ENCODE measurements at places on chromosomes 4 and X.

DNA sequence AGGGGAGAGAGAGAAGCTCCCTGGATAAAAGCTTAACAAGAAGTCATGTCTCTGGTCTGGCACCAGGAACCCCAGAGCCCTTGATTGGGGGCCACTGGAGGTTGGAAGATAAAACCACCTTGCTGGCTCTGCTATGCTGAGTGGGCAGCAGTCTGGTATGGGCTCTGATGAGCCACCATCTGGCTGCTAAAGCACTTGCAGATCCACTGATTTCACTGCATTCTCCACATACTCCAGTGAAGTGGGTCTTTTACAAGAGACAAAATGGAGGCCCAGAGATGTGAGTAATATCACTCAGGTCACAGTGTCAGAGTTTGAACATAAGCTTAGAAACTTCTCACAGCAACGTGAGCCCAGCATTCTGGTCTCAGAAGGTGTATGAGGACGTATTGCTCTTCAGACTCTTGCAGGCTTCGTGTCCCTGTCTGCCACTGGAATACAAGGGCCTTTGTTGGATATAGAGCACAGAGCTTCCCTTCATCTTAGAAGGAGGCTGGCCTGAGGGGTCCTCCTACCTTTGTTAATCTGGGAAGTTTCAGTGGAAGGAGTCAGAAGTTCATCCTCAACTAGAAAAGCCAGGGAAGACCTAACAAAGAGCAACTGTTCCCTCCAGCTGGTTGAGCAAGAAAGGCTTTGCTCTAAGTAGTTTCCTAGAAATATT is 11.8 kb downstream of the CLDN2 start:
- DNase-seq = no peak

GRCh38 chr4:147310312-147310711 is 170.6 kb upstream of the EDNRA start:
- no peak for DNase-seq

- no peak for DNase-seq
Measured at GRCh38 chr4:148074462-148074861, 342.6 kb downstream of the ARHGAP10 start.

DNA sequence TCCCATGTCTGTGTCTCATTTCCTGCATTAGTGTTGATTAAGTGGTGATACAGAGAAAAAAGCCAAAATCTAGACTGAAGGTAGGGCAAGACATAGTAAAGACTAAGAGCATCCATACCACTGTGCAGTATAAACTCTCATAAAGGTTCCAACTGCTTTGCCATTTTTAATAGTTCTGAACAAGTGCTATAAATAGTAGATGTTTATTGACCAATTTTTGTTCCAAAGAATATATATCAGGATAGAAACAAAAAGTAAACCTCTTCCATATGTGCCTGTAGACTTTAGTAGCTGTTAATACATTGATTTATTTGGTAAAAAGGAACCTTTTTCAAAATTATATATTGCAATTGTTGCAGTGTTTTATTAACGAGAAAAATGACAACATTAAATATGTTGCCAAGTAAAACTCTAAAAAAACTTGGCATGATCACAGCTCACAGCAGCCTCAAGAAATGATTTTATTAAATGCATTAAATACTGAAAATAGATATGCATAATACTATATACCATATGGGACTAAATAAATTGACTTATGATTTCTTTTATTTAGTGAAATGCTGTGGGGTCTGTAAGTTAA is 22.3 kb upstream of the AASDH start:
- DNase-seq = no peak

- DNase-seq = no peak
Measured at GRCh38 chr4:6687947-6688878, 5.5 kb upstream of the S100P start.

- DNase-seq = no peak
Measured at GRCh38 chr4:145860446-145860845, 78.2 kb downstream of the ZNF827 start.

- DNase-seq = no peak
Measured at GRCh38 chr4:101183221-101183620, 164.1 kb downstream of the PPP3CA start.

DNA sequence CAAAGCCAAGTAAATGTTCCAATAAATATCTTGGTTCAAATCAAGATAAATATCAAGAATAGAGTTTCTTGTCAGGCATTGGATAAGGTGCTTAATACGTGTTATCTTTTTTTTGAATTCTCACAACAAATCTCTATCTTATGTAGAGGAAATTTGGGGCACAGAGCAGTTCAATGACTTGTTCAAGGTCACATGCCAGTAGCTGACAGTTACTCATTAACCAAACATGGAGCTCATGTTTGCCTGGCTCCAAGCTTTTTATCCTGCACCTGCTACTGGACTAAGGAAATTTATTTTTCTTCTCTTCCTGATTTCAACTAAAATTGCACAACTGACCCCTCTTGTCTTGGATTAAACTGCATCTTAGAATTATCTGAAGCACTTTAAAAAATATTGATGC is 76.3 kb downstream of the ATP10D start:
- DNase-seq = no peak

- DNase-seq = no peak
Measured at GRCh38 chrX:38968344-38969216, 167.3 kb downstream of the MID1IP1 start.

Data from activated CD4-positive, alpha-beta T cell treated with anti-CD3 and anti-CD28 coated beads, Interleukin-2, amount 50 U/mL, for 4 hours (primary cell).